ENCODE measurements at places on chromosomes 11 and 22. TPM values are rescaled to one million over a fixed set of nuclear protein-coding genes. Genes with fewer than 3 reads are reported as not detected.

- H3K27me3 ChIP-seq: no peaks in the 10 kb centered on the region
- no peak for DNase-seq
- no peak overlapping the region for H3K27ac ChIP-seq
- H3K4me3 ChIP-seq: no peak overlapping the region
- no peaks in the 10 kb centered on the region for H3K36me3 ChIP-seq
Observed at GRCh38 chr22:42289671-42290541, 19.5 kb upstream of the TCF20 start.

GRCh38 chr11:46604796-46605195, 11.0 kb upstream of the AMBRA1 start:
- no peak for DNase-seq
- H3K4me1 ChIP-seq: peaks cover 16% of the 10 kb centered on the region
- H3K4me3 ChIP-seq: no peak overlapping the region
- no peak overlapping the region for H3K27ac ChIP-seq
- no peaks in the 10 kb centered on the region for H3K36me3 ChIP-seq

GRCh38 chr22:33715237-33715985, 204.9 kb downstream of the LARGE1 start:
- H3K4me1 ChIP-seq: no peaks in the 10 kb centered on the region
- DNase-seq: no peak
- H3K27me3 ChIP-seq: no peaks in the 10 kb centered on the region
- H3K36me3 ChIP-seq: no peaks in the 10 kb centered on the region
- no peak overlapping the region for H3K4me3 ChIP-seq

- no peak overlapping the region for H3K27ac ChIP-seq
- no peak for DNase-seq
- no peaks in the 10 kb centered on the region for H3K4me1 ChIP-seq
- H3K36me3 ChIP-seq: no peaks in the 10 kb centered on the region
Observed at GRCh38 chr11:123158033-123159003, 36.7 kb downstream of the CLMP start.

GRCh38 chr22:23305321-23305910, 125.1 kb downstream of the BCR start:
- H3K4me1 ChIP-seq: no peaks in the 10 kb centered on the region
- no peak for DNase-seq
- H3K4me3 ChIP-seq: no peak overlapping the region

DNA sequence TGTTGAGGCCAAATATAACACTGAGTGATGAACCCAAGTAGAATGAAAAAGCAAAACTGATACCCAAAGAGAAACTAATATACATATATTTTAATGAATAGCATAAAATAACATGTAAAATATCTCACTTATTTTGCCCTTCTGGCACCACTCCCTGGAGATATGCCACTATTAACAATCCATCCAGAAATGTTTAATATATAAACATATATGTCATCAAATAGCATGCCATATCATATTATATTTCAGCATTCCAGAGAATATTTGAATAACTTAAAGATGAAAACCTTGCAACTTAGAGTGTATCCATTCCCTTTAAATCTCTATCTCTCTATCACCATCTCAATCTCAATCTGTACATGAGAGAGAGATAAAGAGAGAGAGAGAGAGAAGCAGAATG, 1073.3 kb upstream of the RAG2 start:
- no peak overlapping the region for H3K4me3 ChIP-seq
- H3K27ac ChIP-seq: no peak overlapping the region
- no peak for DNase-seq
- H3K4me1 ChIP-seq: no peaks in the 10 kb centered on the region
- H3K36me3 ChIP-seq: no peaks in the 10 kb centered on the region

The WNT7B gene
- polyA plus RNA-seq: not detected

DNA sequence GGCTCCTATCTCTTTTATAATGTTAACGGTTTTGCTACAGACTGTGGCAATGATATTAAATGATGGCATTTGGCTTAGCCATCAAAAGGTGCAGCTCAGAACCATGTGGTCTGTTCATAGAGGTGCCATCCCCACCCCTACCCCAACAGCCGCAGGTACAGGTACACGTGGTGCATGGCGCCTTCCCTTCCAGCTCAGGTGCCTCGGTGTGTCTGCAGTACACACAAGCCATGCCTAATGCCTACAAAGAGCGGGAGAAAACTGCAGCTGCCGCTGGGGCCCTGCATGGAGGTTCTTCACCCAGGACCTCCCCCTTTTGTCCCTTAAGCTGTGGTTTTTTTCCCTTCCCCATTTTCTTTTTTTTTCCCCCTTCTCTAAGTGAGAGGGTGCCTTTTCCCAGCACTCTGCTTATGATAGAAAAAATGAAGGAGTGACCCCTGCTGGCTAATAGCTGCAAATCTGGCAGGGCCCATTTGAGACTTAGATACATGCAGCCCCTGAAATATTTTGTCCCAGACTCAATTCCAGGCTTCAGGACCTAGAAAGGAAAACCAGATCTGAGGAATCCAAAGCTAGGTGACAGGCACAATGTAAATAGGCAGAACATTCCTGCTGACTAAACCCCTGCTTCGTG, 6.5 kb downstream of the OR52M1 start:
- H3K27ac ChIP-seq: no peak overlapping the region
- DNase-seq: no peak
- no peaks in the 10 kb centered on the region for H3K36me3 ChIP-seq
- no peaks in the 10 kb centered on the region for H3K4me1 ChIP-seq

The FBLN1 gene
- not detected for polyA plus RNA-seq

DNA sequence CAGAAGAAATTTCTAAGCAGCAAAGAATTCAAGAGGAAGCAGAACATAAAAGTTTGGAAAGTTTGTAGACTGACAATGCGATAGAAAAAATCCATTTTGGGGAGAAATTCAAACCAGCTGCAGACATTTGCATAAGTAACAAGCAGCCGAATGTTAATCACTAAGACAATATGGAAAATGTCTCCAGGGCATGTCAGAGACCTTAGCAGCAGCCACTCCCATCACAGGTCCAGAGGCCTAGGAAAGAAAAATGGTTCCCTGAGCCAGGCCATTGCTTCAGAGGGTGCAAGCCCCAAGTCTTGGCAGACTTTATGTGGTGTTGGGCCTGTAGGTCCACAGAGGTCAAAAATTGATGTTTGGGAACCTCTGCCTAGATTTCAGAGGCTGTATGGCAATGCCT, 155.4 kb downstream of the NELL1 start:
- no peaks in the 10 kb centered on the region for H3K27me3 ChIP-seq
- no peaks in the 10 kb centered on the region for H3K4me1 ChIP-seq
- no peak overlapping the region for H3K27ac ChIP-seq
- no peak overlapping the region for H3K4me3 ChIP-seq

DNA sequence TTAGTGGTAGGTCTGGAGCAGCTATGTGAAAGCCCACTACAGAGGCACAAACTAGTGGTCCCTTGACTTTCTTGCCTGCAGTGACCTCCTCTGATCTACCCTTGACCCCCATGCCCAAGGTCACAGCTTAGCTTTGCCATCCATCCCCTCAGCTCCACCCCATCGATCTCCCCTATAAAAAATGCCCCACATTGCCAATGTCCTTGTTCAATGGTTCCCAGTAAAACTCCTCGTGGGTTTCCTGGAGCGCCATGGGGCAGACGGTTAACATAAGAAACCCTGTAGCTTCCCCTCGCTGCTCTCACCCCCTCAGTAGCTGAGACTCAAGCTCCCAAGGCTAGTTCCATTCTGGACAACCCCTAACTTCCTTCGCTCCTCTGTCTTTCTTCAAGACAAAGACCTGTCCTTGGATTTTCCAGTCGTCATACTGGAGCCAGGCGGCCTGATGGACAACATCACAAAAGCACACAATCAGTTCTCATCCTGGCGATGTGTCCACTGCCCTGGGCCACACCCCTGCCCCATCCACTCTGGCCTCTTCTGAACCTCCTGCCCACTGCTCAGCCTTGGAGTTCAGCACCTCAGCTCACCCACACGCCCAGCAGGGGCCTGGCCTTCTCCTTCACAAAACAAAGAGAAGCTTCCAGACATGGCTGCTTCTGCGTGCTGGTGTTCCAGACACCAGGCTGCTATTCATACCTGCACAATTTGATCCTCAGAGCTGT, 1429.3 kb downstream of the BRD1 start:
- no peaks in the 10 kb centered on the region for H3K36me3 ChIP-seq
- H3K27me3 ChIP-seq: no peaks in the 10 kb centered on the region
- H3K4me3 ChIP-seq: no peak overlapping the region
- H3K27ac ChIP-seq: no peak overlapping the region
- no peaks in the 10 kb centered on the region for H3K4me1 ChIP-seq

- H3K4me1 ChIP-seq: no peaks in the 10 kb centered on the region
- H3K36me3 ChIP-seq: no peaks in the 10 kb centered on the region
- DNase-seq: no peak
Observed at GRCh38 chr11:13238879-13239514, 38.6 kb upstream of the BMAL1 start.

The CREB3L1 gene
- polyA plus RNA-seq: 0.24 TPM

GRCh38 chr11:110755941-110756340, 43.7 kb upstream of the ARHGAP20 start:
- H3K36me3 ChIP-seq: no peaks in the 10 kb centered on the region
- no peaks in the 10 kb centered on the region for H3K4me1 ChIP-seq
- H3K4me3 ChIP-seq: no peak overlapping the region
- no peaks in the 10 kb centered on the region for H3K27me3 ChIP-seq

The EFCAB6 gene
- 0.31 TPM for polyA plus RNA-seq

DNA sequence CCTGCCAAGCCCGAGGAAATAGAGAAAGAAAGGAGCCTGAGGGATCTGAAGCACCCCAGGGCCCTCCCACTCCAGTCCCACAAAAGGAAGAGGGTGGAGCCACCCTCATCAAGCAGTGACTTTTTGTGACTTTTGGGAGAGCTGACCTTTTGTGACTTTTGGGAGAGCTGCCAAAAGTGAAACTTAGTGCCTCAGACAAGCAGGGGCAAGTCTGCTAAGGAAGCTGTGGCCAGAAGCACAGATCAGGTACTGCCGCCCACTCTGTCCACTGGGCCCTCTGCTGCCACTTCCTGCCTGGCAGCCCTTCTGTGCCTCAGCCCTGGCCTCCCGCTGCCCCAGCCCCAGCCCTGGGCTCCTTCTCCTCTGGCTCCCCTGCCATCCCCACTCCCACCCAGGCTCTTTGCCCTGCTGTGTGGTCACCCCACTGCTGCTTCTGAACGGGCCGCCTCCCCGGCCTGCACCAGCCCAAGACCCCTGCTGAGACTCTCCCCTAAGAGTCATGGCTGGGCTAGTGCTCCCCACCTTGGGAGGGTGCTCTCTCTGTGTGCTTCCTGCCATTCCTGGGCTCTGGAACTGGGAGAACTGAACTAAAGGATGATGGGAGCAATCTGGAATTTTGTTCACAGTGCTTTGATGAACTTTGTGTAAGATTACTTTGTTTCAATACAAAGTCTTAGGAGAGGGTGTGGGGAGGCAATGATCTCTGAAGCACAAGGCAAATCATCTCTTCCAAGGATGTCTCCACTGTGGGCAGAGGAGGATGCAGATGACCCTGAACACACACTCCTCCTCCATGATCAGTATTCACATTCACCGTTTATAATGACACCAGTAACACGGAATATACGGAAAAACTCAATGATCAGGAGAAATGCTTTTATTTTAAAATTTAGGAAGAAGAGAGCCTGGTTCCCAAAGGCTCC, at the start of gene APOBEC3H:
TSS of gene APOBEC3H (plus strand) at position 147 of the 923 bp plus-strand sequence. CDS start 3,035 bp downstream, outside the sequence.
- no peaks in the 10 kb centered on the region for H3K36me3 ChIP-seq
- no peak for DNase-seq
- H3K4me3 ChIP-seq: peak within 1 kb of the TSS; percentile 60
- H3K27me3 ChIP-seq: no peaks in the 10 kb centered on the region
- peaks cover 60% of the 10 kb centered on the region for H3K4me1 ChIP-seq
- H3K27ac ChIP-seq: peak within 1 kb of the TSS; percentile 98

The TMEM218 gene
- polyA plus RNA-seq: 50.3 TPM

DNA sequence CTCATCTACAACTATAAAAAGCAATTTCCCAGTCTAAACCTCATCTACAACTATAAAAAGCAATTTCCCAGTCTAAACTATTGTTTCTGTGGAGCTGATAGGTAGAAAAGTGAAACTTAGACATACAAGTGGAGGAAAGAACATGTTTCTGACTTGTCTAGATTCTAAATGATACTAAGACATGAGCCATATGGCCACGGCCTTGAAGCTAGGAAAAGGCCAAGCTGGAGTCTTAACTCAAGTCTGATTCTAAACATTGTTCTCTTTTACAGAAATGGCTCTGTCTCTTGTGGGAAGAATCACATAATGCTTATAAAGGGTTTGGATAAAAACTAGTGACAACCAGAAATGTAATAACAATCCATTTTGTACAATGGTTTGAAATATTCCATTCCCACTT, 43.8 kb upstream of the LARGE1 start:
- H3K27me3 ChIP-seq: no peaks in the 10 kb centered on the region
- H3K36me3 ChIP-seq: no peaks in the 10 kb centered on the region
- no peak overlapping the region for H3K27ac ChIP-seq
- no peaks in the 10 kb centered on the region for H3K4me1 ChIP-seq
- DNase-seq: no peak

DNA sequence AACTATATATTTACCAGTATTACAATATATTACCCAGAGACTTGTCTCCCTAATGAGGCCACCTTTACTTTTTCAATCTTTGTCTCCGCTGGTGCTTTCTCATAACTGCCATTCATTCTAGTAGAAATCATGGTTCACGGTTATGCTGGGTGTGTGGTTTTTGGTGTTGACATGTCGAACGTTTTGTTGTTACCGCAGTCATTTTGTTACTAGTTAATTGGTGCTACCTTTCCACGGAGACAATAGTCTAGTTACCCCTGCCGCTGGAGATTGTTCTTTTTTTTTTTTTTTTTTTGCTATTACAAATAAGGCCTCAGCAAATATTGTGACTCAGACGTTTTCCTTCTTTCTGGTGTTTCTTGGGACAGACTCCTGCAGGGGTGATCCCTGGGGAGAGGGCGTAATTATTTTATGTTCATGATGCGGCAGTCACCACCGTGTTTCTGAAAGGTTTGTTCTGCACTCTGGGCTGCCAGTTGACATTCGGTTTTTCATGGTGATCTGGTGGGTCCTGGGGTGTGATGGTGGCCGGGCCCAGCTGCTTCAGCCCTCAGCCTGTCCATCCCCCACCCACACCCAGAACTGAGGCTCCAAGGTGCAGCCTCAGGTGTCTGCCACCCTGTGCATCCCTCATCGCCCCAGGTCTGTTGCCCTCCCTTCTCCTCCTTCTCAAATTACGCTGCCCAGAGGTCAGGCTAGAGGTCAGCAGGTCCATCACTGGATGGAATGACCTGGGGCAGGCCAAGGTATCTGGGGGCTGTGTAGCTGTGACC, 28.6 kb downstream of the LRP5 start:
- H3K4me3 ChIP-seq: no peak overlapping the region
- peak; percentile 54 for DNase-seq
- no peaks in the 10 kb centered on the region for H3K27me3 ChIP-seq
- H3K4me1 ChIP-seq: peaks cover 12% of the 10 kb centered on the region

The BAIAP2L2 gene
- 0.06 TPM for polyA plus RNA-seq

The MFRP gene
- not detected for polyA plus RNA-seq

GRCh38 chr11:113247966-113248365, 66.4 kb upstream of the TTC12 start:
- no peaks in the 10 kb centered on the region for H3K4me1 ChIP-seq
- no peaks in the 10 kb centered on the region for H3K36me3 ChIP-seq
- H3K27me3 ChIP-seq: peaks cover 4% of the 10 kb centered on the region
- no peak overlapping the region for H3K4me3 ChIP-seq

GRCh38 chr11:101949680-101950220, 33.4 kb upstream of the ANGPTL5 start:
- no peak overlapping the region for H3K27ac ChIP-seq
- DNase-seq: no peak
- H3K4me3 ChIP-seq: no peak overlapping the region
- H3K4me1 ChIP-seq: no peaks in the 10 kb centered on the region
- no peaks in the 10 kb centered on the region for H3K27me3 ChIP-seq

GRCh38 chr22:31584804-31585160, 77.2 kb downstream of the PISD start:
- DNase-seq: no peak
- no peaks in the 10 kb centered on the region for H3K27me3 ChIP-seq
- H3K4me3 ChIP-seq: no peak overlapping the region
- no peak overlapping the region for H3K27ac ChIP-seq
- peaks cover 8% of the 10 kb centered on the region for H3K36me3 ChIP-seq
- 0 out of 2 replicates have a peak, but pooled peaks cover 3% of the 10 kb centered on the region for H3K4me1 ChIP-seq

All from GM12878 (cell line).